Fibroblast of villous mesenchyme (primary cell): ENCODE measurements at places on chromosomes 1 and 21. TPM values are rescaled to one million over a fixed set of nuclear protein-coding genes. Genes with fewer than 3 reads are reported as not detected.

The HES4 gene
- total RNA-seq = 2.2 and 8.1 TPM in 2 replicates

DNA sequence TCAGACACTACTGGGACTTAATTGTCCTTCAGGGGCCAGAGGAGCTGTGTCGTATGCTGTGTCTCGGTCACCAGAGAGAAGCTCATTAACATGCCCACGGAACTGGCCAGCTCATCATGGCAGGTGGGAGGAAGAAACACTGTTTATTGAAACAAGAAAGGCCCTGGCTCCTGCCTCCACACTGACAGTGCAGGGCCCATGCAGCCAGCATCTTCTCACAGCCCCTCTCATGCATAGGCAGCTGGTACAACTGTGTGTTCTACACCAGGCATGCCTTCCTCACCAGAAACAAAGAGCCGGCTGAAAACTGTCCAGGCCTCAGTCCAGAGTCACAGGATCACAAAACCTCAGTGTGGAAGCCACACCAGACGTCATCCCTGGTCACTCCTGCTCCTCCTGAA is 106.0 kb downstream of the UBE2U start:
- no peak for DNase-seq

DNA sequence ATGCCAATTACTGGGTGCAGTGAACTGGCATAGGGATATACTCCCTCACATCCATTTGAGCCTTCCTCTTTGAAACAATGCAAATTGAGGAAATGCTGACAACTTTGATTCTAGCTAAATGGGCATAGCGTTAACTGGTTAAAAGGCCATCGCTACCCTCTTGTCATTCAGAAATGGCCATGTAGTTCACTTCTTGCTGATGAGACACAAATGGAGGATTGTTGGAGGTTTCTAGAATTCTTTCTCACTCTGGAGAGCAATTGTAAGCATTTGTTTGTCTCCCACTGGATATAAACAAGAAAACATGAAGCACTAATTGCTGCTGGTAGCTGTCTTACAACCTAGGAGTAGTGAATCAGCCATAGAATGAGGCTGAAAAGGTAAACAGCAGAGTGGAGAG is 14.4 kb downstream of the PRDX6 start:
- DNase-seq = no peak

GRCh38 chr1:29703596-29704370 is 467.5 kb downstream of the PTPRU start:
- peak; percentile 46 for DNase-seq

- peak; percentile 9 for DNase-seq
Measured at GRCh38 chr1:202656057-202656456, 54.2 kb downstream of the SYT2 start.

- DNase-seq = no peak
Measured at GRCh38 chr1:226735576-226735975, 3.5 kb downstream of the ITPKB start.
